ENCODE measurements at places on chromosomes 1 and 21.

- no peak for DNase-seq
Observed at GRCh38 chr21:42473498-42474042, 22.5 kb downstream of the RSPH1 start.

- DNase-seq: no peak
Observed at GRCh38 chr1:5632224-5632623, 360.0 kb downstream of the NPHP4 start.

- no peak for DNase-seq
Observed at GRCh38 chr1:23194119-23194984, 22.9 kb downstream of the HTR1D start.

GRCh38 chr21:42162831-42163510 is 56.0 kb upstream of the ABCG1 start:
- DNase-seq: no peak

GRCh38 chr1:33433509-33434362 is 2.8 kb upstream of the PHC2 start:
- peak; percentile 46 for DNase-seq

- no peak for DNase-seq
Observed at GRCh38 chr1:27021354-27022031, 8.8 kb upstream of the TENT5B start.

Measured in eye (tissue), 1 donor.